ENCODE measurements at places on chromosomes 1 and 21.

GRCh38 chr1:79043506-79043905 is 37.0 kb upstream of the ADGRL4 start:
- no peaks in the 10 kb centered on the region for H3K36me3 ChIP-seq
- DNase-seq, result no peak
- no peak overlapping the region for H3K27ac ChIP-seq
- no peak overlapping the region for H3K4me3 ChIP-seq
- peaks cover 2% of the 10 kb centered on the region for H3K4me1 ChIP-seq
- H3K27me3 ChIP-seq, result no peaks in the 10 kb centered on the region

DNA sequence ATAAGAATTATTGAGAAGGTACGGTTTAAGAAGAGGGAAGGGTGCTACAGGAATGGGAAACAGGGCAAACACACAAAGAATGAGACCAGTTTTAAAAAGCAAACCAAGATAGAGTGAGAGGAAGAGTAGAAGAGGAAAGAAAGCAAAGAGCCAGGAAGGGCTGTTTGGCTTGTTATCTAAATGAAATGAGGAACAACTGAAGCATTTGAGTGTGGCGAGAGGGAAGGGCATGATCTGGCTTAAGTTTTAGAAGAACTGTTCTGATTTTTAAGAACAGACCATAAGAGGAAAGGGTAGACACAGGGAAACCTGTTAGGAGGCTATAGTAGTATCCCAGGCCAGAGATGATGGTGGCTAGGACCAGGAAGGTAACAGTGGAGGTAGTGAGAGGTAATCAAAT is 73.8 kb downstream of the TUT4 start:
- no peak overlapping the region for H3K4me3 ChIP-seq
- H3K27ac ChIP-seq, result no peak overlapping the region
- peaks cover 16% of the 10 kb centered on the region for H3K36me3 ChIP-seq
- no peaks in the 10 kb centered on the region for H3K27me3 ChIP-seq
- no peaks in the 10 kb centered on the region for H3K4me1 ChIP-seq

GRCh38 chr1:114559356-114559755 is 22.1 kb downstream of the BCAS2 start:
- H3K36me3 ChIP-seq, result peaks cover 9% of the 10 kb centered on the region
- no peak for DNase-seq
- no peaks in the 10 kb centered on the region for H3K27me3 ChIP-seq
- no peak overlapping the region for H3K4me3 ChIP-seq

DNA sequence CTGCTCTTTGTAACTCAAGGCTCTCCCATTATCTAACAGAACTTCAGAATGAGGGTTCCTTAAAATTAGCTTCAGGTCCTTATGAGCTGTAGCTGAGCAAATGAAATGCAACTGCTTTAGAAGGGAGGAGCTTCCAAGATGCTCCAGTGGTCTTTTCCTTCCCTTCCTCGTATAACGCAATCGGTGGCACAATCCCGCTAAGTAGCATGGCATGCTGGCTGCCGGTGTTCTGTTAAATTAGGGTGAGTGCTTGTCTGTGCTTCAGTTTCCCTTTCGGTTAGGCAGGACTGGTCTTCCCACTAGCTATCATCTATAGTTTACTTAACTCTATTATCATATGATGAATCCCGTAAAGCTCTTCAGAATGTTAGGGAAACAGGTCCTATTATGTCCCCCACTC is 917 bp downstream of the KIAA0040 start:
- H3K27ac ChIP-seq, result peak overlapping the region; percentile 87
- peaks cover 54% of the 10 kb centered on the region for H3K36me3 ChIP-seq
- peaks cover 67% of the 10 kb centered on the region for H3K4me1 ChIP-seq
- H3K4me3 ChIP-seq, result peak overlapping the region; percentile 91
- DNase-seq, result peak; percentile 50

DNA sequence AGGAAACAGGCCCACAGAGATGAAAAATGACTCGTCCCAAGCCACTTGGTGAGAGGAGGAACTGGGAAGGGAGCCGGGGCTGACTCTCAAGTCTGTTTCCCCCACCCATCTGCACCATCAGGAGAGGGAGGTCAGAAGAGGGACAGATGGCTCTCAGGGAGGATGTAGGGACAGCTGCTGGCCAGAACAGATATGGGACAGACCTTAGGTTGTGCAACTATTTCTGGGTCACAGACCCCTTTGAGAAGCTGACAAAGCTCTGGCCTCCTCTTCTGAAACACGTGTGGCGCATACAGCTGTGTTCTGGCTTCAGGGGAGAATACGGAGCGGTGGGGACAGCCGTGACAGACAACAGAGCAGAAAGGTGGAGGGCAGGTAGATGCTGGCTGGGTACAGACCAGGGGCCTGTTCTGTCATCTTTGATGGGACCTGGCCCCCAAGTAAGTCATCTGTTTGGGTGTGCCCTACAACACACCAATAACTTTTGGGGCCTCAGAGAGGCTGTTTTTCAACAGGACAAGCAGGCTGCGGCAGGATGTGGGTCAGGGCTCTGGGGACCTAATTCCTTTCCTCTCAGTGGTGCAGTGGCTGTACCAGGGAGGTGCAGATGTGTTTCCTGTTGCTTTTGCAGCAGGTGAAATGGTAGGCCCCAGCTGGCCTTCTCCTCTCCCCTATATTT is 7.3 kb downstream of the SH3BGRL3 start:
- H3K27ac ChIP-seq, result peak overlapping the region; percentile 96
- H3K4me3 ChIP-seq, result peak overlapping the region; percentile 72
- H3K27me3 ChIP-seq, result no peaks in the 10 kb centered on the region
- DNase-seq, result peak; percentile 92

- no peaks in the 10 kb centered on the region for H3K36me3 ChIP-seq
- H3K4me3 ChIP-seq, result no peak overlapping the region
- no peaks in the 10 kb centered on the region for H3K4me1 ChIP-seq
- H3K27ac ChIP-seq, result no peak overlapping the region
- peaks cover 17% of the 10 kb centered on the region for H3K27me3 ChIP-seq
Measured at GRCh38 chr1:99481391-99481996, 164.4 kb upstream of the PALMD start.

DNA sequence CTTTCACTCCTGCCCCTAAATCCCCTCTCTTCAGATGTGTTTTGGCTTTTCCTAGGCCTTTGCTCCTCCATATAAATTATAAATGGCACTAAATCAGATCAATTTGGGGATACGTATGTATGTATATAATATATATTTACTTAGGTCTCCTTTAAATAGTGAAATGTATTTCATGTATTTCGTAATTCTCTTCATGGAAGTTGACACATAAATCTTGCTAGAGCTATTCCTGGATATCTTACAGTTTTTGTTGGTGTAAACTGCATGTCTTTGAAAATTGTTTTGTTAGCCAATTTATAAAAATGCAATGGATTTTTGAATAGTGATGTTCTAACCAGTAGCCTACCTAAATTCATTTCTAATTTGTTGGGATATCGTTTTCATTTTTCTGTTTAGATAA is 9.0 kb downstream of the RPF1 start:
- H3K27ac ChIP-seq, result no peak overlapping the region
- DNase-seq, result no peak
- H3K36me3 ChIP-seq, result peaks cover 69% of the 10 kb centered on the region
- H3K27me3 ChIP-seq, result no peaks in the 10 kb centered on the region
- no peak overlapping the region for H3K4me3 ChIP-seq
- H3K4me1 ChIP-seq, result peaks cover 13% of the 10 kb centered on the region

GRCh38 chr1:177356674-177357435 is 186.1 kb downstream of the BRINP2 start:
- no peaks in the 10 kb centered on the region for H3K36me3 ChIP-seq
- no peak overlapping the region for H3K4me3 ChIP-seq
- no peaks in the 10 kb centered on the region for H3K27me3 ChIP-seq
- no peak overlapping the region for H3K27ac ChIP-seq
- no peak for DNase-seq

GRCh38 chr1:167276969-167277368 is 56.3 kb downstream of the POU2F1 start:
- no peak overlapping the region for H3K27ac ChIP-seq
- H3K27me3 ChIP-seq, result no peaks in the 10 kb centered on the region
- DNase-seq, result no peak
- H3K4me3 ChIP-seq, result no peak overlapping the region
- peaks cover 20% of the 10 kb centered on the region for H3K4me1 ChIP-seq

DNA sequence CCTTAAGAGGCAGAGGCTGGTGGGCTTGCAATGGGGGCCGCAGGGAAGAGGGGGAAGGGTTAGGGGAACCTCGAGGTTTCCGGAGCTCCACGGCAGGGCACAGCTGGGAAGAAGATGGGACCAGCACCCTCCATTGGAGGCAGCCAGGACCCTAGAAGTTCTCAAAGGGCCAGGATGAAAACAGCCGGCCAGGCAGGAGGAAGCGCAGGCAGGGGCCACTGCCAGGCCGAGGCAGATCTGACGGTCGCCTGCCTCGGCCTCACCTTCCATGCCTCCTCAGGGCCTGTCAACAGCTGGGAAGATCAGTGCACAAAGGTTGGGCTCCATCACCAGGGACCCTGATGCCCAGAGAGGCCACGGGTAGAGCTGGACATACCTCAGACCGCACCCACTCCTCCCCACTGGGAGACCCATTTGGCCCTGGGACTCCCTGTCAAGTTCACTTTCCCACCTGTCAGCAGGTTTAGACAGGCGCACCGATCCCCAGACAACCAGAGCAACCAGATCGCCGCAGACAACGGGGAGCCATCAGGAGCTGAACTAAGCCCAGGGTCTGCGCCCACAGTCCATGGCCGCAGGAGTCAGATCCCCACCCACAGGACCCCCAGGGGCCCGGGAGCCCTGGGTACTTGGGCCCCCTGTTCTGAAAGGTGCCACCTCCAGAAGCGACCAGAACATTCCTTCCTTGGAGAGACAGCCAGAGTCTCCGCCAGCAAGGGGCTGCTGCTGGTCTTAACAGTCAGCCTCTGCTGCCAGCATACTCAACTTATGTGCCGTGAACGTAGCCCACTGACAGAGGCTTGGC is 2.2 kb downstream of the SLC19A1 start:
- peak overlapping the region; percentile 82 for H3K27ac ChIP-seq
- DNase-seq, result no peak
- peak overlapping the region; percentile 75 for H3K4me3 ChIP-seq
- peaks cover 22% of the 10 kb centered on the region for H3K36me3 ChIP-seq
- peaks cover 24% of the 10 kb centered on the region for H3K4me1 ChIP-seq

GRCh38 chr1:187837787-187838186 is 1009.0 kb downstream of the PLA2G4A start:
- no peak for DNase-seq
- H3K27ac ChIP-seq, result no peak overlapping the region
- no peak overlapping the region for H3K4me3 ChIP-seq
- H3K27me3 ChIP-seq, result no peaks in the 10 kb centered on the region
- H3K4me1 ChIP-seq, result no peaks in the 10 kb centered on the region

DNA sequence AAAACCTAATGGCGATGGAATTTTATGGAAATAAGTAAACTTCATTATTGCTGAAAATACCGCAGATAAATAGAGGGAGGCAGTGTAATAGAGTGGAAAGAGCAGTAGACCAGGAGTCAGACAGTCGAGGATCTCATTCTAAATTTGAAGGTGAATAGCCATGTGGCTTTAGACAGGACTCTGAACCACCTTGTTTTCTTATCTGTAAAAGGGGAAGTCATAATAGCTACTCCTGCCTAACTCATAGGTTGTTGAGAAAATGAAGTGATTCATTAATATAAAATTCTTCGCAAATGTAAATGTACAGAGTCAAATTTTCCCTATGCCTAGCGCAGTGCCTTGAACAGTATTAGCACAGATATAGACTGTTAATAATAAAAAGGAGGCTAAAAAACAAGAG is 14.8 kb downstream of the RPS6KC1 start:
- no peak overlapping the region for H3K27ac ChIP-seq
- no peaks in the 10 kb centered on the region for H3K27me3 ChIP-seq

GRCh38 chr1:237875291-237875690 is 15.4 kb downstream of the ZP4 start:
- no peaks in the 10 kb centered on the region for H3K27me3 ChIP-seq
- H3K4me1 ChIP-seq, result no peaks in the 10 kb centered on the region
- DNase-seq, result no peak
- no peaks in the 10 kb centered on the region for H3K36me3 ChIP-seq

GRCh38 chr1:205633421-205633976 is 1.7 kb upstream of the ELK4 start:
- H3K27ac ChIP-seq, result no peak overlapping the region
- DNase-seq, result no peak
- H3K4me3 ChIP-seq, result no peak overlapping the region
- H3K27me3 ChIP-seq, result peaks cover 8% of the 10 kb centered on the region
- H3K4me1 ChIP-seq, result peaks cover 28% of the 10 kb centered on the region

GRCh38 chr1:41391834-41392527 is 30.7 kb downstream of the FOXO6 start:
- H3K4me1 ChIP-seq, result no peaks in the 10 kb centered on the region
- H3K4me3 ChIP-seq, result no peak overlapping the region
- H3K27me3 ChIP-seq, result peaks cover 29% of the 10 kb centered on the region
- H3K36me3 ChIP-seq, result no peaks in the 10 kb centered on the region

DNA sequence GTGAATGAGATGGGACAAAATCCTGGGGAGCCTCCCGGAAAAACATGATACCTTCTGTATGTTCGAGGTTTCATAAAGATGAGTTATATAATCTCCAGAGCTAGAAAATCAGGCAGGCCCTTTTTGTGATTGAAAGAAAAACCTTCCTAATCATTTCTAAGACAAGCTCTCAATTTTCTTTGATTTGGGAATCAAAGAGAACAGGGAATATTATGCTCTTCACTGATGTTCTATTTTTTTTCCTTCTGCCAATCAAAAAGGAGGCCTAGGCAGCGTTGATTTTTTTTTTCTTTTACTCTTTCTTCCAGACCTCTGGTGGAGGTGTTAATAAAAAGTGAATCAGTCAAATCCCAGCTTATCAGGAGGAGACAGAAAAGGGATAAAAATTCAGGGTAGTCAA is 34.5 kb downstream of the DIRAS3 start:
- H3K36me3 ChIP-seq, result no peaks in the 10 kb centered on the region
- no peak overlapping the region for H3K4me3 ChIP-seq
- no peaks in the 10 kb centered on the region for H3K27me3 ChIP-seq

- peaks cover 74% of the 10 kb centered on the region for H3K36me3 ChIP-seq
- H3K27me3 ChIP-seq, result no peaks in the 10 kb centered on the region
- H3K4me1 ChIP-seq, result peaks cover 7% of the 10 kb centered on the region
- no peak overlapping the region for H3K4me3 ChIP-seq
- H3K27ac ChIP-seq, result no peak overlapping the region
- DNase-seq, result no peak
Measured at GRCh38 chr1:43687301-43688108, 19.8 kb upstream of the ST3GAL3 start.

GRCh38 chr1:47208374-47208850 is 18.6 kb upstream of the PDZK1IP1 start:
- no peak overlapping the region for H3K27ac ChIP-seq
- peaks cover 28% of the 10 kb centered on the region for H3K27me3 ChIP-seq
- H3K4me3 ChIP-seq, result no peak overlapping the region
- peaks cover 5% of the 10 kb centered on the region for H3K4me1 ChIP-seq
- H3K36me3 ChIP-seq, result no peaks in the 10 kb centered on the region

DNA sequence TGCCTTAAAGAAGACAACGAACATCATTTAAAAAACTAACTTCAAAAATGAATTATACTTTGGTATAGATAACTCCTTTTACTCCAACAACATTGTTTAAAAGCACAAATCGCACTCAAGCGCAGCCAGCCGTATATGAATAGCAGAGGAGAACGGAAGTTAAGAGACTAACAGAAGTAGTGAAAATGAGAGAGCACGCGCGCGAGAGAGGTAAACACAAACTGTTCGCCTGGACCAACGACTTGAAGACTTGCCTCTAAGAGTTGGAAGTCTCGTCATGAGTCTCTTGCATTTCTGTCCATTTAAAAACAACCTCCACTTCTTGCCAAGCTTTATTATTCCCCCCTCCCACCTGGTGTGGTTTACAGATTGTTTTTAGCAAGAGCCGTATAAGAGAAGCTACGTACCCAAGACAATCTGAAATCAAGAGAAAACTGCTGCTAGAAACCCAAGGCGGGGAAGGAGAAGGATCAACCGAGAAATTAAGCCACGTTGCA is 479 bp downstream of the SELENOF start:
- peaks cover 48% of the 10 kb centered on the region for H3K4me1 ChIP-seq
- no peak overlapping the region for H3K4me3 ChIP-seq
- peaks cover 39% of the 10 kb centered on the region for H3K36me3 ChIP-seq
- no peaks in the 10 kb centered on the region for H3K27me3 ChIP-seq
- H3K27ac ChIP-seq, result no peak overlapping the region
- peak; percentile 58 for DNase-seq
